ENCODE measurements at places on chromosomes 6 and 20.

- no peak for DNase-seq
These were observed 60.0 kb downstream of the GINS1 start for GRCh38 chr20:25467441-25467840.

DNA sequence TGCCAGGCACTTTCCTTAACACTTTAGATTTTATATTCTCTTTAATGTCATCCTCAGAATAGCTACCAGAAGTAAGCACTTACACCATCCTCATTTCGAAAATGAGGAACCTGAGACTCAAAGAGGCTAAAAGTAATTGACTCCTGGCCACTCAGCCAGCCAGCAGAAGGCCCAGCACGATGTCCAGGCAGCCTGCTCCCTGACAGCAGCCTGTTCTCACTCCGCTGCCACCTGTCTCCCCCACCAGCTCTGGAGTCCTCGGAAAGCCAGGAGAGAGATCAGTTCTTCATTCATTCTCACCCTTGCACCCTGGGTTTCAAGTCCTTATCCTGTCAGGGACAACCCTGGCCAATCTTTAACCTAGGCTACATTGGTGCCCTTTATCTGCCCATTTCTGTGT is 174.0 kb downstream of the SASH1 start:
- DNase-seq, result no peak

GRCh38 chr20:24943196-24943595 is 5.9 kb upstream of the CST7 start:
- no peak for DNase-seq

DNA sequence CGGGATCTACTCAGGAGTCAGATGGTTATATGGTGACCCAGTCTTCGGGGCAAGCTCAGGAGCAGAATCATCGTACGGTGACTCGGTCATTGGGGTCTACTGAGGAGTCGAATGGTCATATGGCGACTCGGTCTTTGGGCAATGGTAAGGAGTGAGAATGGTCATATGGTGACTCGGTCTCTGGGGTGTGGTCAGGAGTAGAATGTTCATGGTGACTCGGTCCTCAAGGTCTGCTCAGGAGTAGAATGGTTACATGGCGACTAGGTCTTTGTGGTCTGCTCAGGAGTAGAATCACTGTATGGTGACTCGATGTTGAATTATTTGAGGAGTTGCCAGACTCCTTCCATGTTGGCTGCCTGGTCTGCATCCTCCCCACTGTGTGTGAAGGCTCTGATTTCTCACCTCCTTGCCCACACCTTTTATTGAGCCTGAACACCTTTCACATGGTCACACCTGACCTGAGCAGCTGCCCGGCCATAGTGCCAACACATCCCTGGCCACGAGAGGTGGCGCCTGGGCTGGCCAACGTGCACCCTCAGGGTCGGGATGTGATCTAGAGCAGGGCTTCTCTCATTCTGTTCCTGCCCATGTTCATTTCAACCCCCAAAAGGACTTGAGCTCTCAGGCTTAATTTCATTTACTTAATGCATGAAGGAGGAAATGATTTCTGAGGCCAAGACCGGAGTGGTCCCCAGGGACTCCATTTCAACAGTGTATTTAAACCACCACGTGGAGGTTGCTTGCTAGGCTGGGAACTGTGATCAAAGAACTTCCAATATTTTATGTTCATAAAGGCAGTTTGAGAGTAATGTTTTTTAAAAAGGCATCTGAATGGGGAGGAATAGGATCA is 119.5 kb downstream of the PHACTR3 start:
- DNase-seq, result no peak

DNA sequence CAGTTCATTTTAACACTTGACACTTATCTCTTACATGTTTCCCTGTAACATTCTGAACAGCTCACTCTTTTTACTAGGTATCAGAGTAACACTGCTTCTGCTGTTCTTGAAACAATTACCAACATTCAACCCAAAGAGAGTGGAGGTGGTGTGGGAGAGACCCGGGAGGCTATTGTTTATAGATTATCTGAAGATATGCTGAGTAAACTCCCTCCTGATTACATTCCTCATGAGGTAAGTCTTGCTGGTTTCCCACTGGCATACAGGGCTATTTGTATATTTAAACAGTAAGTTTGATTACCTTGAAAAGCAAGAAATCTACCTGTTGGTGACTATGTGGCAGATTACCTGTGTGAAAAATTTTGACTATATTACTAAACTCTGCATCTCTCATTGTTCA is 39.8 kb upstream of the GLP1R start:
- no peak for DNase-seq

DNA sequence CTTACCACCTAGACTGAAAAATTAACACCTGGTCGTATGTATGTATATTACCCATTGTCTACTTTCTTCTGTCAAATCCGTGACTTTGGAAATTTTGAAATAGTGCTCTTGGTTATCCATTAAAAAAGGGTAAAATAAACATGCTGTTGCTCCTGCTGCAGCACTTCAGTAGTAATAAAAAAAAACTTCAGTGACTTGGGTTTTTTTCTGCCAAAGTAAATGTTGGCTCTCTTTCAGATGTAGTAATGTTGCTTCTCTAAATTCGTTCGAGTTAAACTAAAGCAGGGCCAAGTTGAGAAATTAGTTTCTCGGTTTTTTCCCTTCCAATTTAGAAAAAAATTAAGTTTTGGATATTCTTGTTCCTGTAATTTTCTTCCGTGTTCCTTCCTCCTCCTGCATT is 34.2 kb downstream of the JARID2 start:
- DNase-seq, result no peak

DNA sequence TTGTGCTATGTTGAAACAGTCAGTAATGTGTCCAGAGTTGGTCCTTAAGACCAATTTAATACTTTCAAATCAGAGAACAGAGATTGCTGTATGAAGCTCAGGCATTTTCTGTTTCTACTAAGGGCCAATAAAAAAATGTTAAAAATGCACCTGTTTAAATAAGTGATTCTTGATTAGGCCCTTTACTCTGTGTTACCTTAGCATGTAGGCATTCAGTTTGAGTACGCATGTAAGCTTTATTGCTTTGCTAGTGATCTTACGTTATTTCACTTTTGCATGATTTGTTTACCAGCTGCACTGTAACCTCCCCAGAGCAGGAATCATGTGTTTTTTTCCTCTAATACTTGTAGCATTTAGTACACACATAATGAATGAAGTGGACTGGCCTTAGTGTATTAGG is 61.0 kb downstream of the AFG1L start:
- no peak for DNase-seq

- DNase-seq, result no peak
These were observed 39.9 kb downstream of the YTHDF1 start for GRCh38 chr20:63176034-63176426.

- DNase-seq, result no peak
These were observed 79.3 kb downstream of the SLC22A3 start for GRCh38 chr6:160427312-160428068.

DNA sequence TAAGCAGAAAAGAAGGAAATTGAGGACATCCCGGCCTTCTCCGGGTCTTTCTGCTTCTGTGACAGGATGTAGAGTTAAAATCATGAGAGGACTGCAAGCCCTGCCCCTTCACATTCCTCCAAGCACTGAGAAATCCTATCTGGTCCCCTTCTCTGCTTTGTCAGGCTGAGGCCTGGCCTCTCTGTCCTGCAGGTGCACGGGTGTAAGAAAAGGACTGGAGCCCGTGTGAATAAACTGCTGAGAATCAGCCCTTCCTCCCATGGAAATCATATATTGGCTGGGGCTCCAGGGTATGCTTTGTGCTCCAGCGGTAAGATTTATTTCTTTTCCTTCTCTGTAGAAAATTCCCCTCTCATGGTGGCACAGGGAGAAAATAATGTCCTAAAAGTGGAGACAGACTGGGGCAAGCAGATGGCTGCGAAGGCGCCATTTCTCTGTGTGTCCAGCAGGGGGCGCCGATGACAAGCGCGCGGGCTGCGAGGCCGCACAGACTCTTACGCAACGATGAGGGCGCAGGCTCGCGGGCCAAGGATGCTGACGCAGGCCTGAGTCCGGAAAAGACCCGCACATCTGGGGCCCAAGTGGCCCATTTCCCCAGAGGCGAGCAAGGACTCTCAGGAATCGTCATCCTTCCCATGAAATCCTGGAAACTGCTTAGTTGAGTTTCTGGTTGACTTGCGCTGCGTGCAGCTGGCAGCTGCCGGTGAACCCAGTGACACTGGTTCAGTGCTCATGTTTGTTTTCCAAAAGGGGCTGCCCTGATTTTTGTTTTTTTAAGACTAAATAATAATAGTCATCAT is 258.6 kb downstream of the ADGB start:
- peak; percentile 47 for DNase-seq

DNA sequence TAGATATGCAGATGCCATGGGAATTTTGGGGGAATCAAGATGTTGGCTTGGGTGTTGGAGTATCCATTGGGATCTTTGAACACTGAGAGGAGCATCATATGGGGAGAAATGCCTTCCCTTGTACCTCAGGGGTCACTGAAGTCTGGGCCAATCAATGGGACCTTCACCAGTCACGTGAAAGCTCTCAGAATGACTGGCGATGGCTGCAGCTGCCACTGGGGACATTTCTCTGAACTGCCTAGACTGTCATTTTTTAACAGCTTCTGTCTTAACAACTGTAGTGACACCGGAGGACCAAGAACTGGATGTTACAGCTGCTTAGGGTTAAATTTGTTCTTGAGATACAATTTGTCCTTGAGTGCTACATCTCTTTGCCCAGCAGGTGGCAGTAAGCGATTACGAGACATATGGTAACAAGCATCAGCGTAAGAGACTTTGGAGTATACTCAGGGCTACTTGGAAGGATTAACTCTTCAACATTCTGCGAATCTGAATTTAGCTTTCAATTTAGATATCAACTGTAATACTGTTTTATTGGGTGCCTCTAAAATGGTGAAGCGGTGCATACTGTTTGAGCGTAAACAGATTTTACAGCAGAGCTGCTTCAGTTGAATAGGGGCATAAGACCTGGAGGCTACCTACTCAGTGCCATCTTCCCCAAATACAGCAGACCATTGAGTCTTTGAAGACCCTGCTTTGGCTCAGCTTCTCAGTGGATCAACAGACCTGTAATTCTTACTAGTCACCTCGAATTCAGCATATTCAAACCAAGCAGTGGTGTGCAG is 36.0 kb downstream of the CCN2 start:
- peak; percentile 21 for DNase-seq

- no peak for DNase-seq
These were observed 348.1 kb downstream of the GRIK2 start for GRCh38 chr6:101741474-101742171.
